ENCODE measurements at places on chromosomes 2 and 18. TPM values are rescaled to one million over a fixed set of nuclear protein-coding genes. Genes with fewer than 3 reads are reported as not detected.

SP3 gene
- 102 TPM for total RNA-seq

DNA sequence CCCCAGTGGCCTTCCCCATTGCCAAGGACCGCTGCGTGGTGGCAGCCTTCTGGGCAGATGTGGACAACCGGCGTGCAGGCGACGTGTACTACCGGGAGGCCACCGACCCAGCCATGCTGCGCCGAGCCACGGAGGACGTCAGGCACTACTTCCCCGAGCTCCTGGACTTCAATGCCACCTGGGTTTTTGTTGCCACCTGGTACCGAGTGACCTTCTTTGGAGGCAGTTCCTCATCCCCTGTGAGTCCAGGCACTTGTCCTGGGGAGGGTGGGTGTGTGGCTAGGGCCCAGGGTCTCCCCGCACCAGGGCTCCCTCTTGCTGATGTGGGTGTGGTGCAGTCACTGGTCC is 31.9 kb downstream of the SNED1 start:
- H3K27me3 ChIP-seq: peaks cover 7% of the 10 kb centered on the region
- peaks cover 3% of the 10 kb centered on the region for H3K4me1 ChIP-seq
- H3K27ac ChIP-seq: no peak overlapping the region
- no peaks in the 10 kb centered on the region for H3K36me3 ChIP-seq
- no peak for DNase-seq
- H3K4me3 ChIP-seq: no peak overlapping the region

GRCh38 chr18:58132595-58133261 is 88.7 kb downstream of the NEDD4L start:
- H3K27me3 ChIP-seq: no peaks in the 10 kb centered on the region
- no peak overlapping the region for H3K27ac ChIP-seq
- DNase-seq: no peak
- H3K36me3 ChIP-seq: no peaks in the 10 kb centered on the region
- peaks cover 6% of the 10 kb centered on the region for H3K4me1 ChIP-seq
- no peak overlapping the region for H3K4me3 ChIP-seq

GRCh38 chr2:26346454-26347053 is at the start of gene ADGRF3:
Gene ADGRF3, minus strand, starts transcription at chr2:26346789. Its CDS starts 555 bp downstream, at chr2:26346234.
- H3K27me3 ChIP-seq: no peaks in the 10 kb centered on the region
- peaks cover 29% of the 10 kb centered on the region for H3K4me1 ChIP-seq
- no peak for DNase-seq

GRCh38 chr18:8264116-8264515 is 345.1 kb upstream of the RAB12 start:
- DNase-seq: no peak
- no peaks in the 10 kb centered on the region for H3K4me1 ChIP-seq
- peaks cover 13% of the 10 kb centered on the region for H3K36me3 ChIP-seq
- H3K27me3 ChIP-seq: no peaks in the 10 kb centered on the region
- H3K4me3 ChIP-seq: no peak overlapping the region

GRCh38 chr2:74430502-74430901 is 9.0 kb downstream of the WDR54 start:
- H3K36me3 ChIP-seq: peaks cover 27% of the 10 kb centered on the region
- H3K4me3 ChIP-seq: no peak overlapping the region
- no peak for DNase-seq
- no peaks in the 10 kb centered on the region for H3K27me3 ChIP-seq

- H3K4me3 ChIP-seq: no peak overlapping the region
- DNase-seq: no peak
- H3K27ac ChIP-seq: no peak overlapping the region
- H3K27me3 ChIP-seq: no peaks in the 10 kb centered on the region
Observed at GRCh38 chr18:76993573-76993972, 139.0 kb downstream of the MBP start.
